ENCODE measurements at places on chromosomes 2 and 18. TPM values are rescaled to one million over a fixed set of nuclear protein-coding genes. Genes with fewer than 3 reads are reported as not detected.
A peak's percentile ranks its signal among the peaks of the same experiment; 100 is the strongest.

SUCLG1 gene
- 71.6 TPM for polyA plus RNA-seq

GRCh38 chr2:54050445-54050844 is 65.0 kb upstream of the ACYP2 start:
- no peak for DNase-seq

DNA sequence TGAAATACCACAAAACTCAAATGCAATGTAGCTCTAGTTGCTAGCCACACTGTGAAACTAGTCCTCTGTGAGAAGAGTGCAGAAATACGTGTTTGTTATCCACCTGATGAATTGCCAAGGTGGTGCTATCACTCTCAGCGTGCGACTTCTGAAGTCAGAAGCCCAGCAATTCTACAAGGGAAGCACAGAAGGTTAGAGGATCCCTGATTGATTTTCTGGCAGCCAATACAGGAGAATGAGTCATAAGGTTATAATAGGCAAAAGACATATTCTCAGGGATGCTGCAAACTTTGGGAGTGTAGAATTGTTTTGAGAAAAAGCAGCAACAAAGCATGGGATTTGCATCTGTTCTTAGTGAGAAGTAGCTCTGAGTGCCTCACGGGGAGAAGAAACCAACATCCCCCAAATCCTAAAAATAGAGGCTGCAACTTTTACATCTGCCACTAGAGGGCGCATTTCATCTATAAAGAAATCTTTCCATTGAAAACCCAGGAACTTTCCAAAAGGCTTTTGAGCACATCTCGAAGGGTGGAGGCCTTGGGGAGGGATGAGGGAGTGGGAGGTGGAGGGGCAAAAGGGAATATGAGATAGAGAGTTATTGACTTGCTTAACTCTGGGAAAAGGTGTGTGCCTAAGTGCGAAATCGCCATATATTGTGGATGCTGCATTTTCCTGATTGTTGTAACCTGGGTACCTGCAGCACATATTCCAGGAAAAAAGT is 78.0 kb downstream of the TMEM182 start:
- DNase-seq, result peak; percentile 38

GRCh38 chr2:70527447-70528080 is 26.1 kb downstream of the TGFA start:
- no peak for DNase-seq

DNA sequence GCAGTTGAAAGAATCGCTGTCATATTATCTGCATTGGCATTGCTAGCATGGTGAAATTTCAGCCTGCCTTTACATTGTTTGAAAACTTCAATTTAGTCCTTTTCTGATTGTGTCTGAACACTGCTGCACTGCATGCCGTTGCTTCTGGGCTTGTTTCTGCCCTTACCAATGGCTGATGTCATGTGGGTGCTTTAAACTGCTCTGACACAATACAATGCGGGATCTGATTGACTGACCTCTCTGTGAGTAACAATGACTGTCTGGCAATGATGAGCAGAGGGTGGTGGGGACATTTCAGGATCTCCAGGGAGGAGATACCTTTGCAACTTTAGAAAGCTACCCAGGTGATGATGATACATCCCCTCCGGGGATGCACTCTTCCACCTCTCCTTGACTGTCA is 119.5 kb upstream of the ZBTB14 start:
- DNase-seq, result no peak

GRCh38 chr2:31110431-31110830 is 27.8 kb downstream of the GALNT14 start:
- DNase-seq, result no peak

DNA sequence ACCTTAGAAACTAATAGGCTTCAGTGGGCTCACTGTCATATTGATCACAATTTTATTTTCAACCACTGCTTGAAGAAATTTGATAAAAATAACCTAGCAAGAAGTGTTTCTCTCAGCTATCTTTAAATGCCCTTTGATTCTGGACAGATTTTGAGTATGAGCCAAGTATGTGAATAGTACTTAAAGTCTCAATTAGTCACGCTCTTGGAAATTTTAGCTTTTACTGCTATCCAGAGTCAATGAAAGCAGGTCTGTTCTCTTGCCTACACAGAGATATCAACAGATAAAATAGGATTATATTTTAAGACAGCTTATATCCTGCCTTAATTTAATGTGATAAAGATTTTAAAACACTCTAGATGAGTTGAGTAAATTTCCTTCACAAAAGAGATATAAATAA is 337.3 kb downstream of the CBLN2 start:
- DNase-seq, result no peak

TRIM43 gene
- polyA plus RNA-seq, result not detected
